ENCODE measurements at places on chromosomes 2 and 18.

DNA sequence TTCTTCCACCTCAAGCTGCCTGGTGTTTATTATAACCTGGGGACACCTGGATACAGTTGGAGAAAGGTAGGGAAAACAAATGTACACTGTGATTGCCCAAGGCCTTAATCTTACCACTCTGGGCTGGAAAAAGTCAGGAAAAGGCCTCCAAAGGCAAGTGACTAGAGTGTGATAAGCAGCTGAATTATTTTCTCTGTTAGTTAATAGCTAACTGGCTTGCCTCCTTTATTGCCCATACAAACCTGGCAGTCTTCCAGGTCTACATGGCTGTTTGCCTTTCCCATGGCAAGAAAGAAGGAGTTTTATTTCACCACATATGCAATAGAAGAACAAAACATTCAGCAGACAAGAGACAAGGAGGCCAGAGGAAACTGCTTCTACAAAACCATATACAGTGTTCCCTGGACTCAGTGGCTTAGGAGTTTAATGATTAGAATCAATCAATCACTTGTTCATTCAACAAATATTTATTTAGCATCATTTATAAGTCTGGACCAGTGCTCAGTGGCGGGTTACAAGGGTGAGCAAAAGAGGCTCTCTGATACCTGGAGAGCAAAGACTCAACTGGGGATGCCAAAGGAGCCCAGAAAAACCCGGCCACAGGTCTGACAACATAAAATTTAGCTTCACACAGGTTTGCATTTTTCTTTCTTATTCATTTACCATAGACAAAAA lies 27.5 kb upstream of the SUCLG1 start:
- no peak for DNase-seq

DNA sequence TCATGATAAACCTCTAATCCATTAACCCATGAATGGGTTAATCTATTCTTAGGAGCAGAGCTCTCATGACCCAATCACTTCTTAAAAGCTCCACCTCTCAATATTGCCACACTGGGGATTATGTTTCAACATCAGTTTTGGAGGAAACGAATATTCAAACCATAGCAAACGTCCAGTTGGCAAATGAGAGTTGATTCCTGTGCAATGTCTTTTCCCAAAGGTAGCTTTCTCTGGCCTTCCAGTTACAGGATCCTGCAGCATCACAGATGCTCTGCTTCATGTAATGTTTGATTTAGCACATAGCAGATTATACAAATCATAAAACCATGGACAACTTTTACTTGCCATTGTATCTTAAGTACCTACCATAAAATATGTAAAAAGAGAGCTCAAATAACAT lies 481.0 kb downstream of the TNS1 start:
- DNase-seq: no peak

DNA sequence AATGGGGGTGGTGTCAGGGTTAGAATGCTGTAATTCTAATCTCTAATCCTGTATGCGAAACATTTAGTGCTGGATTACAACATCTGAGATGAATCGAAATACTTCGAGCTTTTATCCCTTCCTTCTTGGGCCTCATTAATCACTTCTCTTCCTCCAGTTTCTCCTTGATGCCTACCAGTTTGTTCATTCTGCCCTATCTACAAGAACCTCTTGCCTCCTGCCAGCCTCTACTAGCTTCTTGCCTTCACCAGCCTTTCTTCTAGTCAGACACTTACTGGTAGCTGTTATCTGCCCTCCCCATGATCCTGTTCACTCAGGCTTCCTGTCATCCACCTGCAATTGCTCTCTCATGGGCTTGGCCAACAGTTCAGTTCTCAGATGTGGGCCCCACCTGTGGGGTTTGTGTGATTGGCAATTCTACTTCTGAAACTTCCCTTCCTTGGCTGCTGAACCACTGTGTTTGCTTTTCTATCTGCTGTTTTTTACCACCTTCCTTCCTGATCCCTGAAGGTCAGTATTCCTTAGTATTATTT lies 15.4 kb upstream of the FARP2 start:
- peak; percentile 98 for DNase-seq

GRCh38 chr2:605674-606608 lies 71.3 kb downstream of the TMEM18 start:
- no peak for DNase-seq

- DNase-seq: no peak
Measured at GRCh38 chr2:65413106-65413505, 19.3 kb downstream of the SPRED2 start.

DNA sequence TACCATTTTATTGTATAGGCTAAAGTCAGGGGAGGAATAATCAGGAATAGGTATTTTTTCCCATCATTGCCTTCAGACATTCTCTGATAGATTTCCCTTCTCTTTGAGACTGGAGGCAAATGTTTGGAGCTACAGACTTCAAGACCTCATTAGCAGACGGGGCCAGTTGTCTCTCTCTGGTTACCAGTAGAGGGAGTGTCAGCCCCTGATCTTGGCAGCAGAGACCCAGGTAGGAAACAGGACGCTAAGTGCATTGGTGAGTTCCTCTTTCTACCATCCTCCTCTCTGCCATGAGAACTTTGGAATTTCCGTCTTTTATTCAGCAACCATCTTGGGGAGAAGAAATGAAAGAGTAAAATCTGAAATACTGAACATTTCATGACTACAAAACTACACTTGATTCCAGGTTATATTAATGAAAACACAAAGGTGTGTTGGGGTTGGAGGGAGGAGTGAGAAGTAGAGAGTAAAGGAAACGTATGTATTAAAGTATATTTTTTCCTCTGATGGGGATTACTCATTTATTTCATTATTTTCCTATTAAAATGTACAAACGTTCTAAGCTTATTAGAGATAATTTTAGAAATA lies 186.2 kb upstream of the GCFC2 start:
- DNase-seq: peak; percentile 46

- no peak for DNase-seq
Measured at GRCh38 chr18:61443081-61443725, 110.0 kb downstream of the CDH20 start.

GRCh38 chr2:231640241-231640640 lies 47.6 kb downstream of the TEX44 start:
- no peak for DNase-seq

- DNase-seq: no peak
Measured at GRCh38 chr18:79740521-79741361, 57.0 kb upstream of the KCNG2 start.

DNA sequence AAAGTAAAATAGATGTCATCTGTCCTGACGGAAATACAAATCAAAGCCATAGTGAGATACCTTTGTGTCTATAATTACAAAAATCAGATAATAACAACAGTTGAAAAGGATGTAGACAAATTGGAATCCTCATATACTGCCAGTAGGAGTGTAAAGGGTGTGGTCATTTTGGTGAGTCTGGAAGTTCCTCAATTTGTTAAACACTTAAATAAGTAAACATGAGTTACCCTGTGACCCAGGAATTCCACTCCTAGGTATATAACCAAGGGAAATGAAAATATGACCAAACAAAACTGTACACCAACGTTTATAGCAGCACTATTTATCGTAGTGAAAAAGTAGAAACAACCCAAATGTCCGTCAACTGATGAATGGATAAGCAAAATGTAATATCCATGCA lies 24.0 kb downstream of the R3HDM1 start:
- no peak for DNase-seq

DNA sequence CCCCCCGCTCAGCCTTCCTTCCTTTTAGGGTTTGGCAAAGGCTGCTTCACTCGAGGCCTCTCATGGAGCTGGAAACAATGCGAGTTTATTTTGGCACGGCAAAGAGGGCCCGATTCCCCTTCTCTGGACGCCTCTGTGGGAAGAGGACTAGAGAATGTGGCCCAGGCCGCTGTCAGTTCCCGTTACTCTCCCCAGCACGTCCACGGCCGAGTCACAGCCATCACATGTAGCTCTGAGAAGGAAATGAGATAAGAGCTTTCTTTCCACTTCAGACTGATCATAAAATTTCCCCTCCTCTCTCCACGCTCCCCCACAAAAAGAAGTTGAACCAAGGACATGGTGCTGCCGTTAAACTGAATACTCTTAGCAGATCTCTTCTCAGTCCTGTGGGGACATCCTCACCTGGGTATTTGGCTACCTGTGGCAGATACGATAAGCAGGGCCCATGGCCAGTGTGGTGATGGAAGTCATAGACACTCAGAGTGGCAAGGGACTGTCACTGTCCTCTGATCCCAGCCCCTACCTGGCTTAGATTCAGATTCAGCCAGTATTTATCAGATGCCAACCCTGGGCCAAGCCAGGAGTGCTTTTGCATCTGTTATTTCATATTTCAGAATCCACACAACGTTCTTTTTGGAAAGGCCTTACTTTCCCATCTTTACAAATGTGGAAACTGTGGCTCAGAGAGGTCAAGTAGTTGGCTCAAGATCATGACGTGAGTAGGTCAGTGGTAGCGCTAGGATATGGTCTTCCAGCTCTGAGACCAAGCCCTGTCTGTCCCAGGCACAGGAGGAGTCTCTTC lies 101.2 kb downstream of the MCFD2 start:
- DNase-seq: no peak

- no peak for DNase-seq
Measured at GRCh38 chr2:237390235-237390634, 23.7 kb downstream of the COL6A3 start.

- no peak for DNase-seq
Measured at GRCh38 chr2:236168110-236169080, at the start of gene GBX2. Gene GBX2, minus strand, starts transcription at chr2:236168386. Its CDS starts 415 bp downstream, at chr2:236167971.

DNA sequence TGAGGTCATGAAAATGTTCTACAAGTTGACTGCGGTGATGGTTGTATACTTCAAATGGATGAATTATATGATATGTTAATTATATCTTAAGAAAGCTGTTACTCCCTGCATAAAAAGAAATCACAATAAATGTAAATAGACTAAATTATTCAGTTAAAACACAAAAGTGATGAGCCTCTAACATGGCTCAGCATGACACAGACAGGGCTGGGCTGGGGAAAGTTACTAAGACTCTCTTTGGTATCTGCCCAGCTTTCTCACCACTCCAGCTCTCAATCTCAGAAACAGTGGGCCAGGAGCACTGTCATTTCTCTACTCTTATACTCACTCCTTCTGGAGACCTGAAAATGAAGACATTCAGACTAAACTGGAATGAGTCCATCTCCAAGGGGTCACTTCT lies 3.5 kb downstream of the CYP27C1 start:
- no peak for DNase-seq

GRCh38 chr2:136357007-136357380 lies 239.0 kb upstream of the CXCR4 start:
- DNase-seq: no peak

GRCh38 chr2:224608104-224608503 lies 22.9 kb upstream of the CUL3 start:
- DNase-seq: no peak

- no peak for DNase-seq
Measured at GRCh38 chr18:68803356-68803755, 5.5 kb downstream of the CCDC102B start.

DNA sequence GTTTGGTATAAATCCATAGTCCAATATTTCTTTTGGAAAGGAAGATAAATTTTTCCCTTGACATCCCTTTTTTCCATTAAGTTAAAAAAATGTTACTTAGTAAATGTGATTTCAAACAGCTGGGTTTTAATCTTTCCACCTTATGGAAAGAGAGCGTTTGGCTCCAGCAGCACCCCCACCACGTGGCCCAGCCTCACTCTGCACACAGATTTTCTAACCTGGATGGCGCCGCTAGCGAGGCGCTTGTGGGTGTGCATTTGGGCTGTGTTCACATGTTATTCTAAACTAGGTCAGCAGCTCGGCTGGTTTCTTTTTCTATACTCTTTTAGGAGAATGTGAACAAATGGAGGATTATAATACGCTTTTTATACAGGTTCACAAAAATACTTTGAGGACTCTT lies 218.0 kb downstream of the LDLRAD4 start:
- DNase-seq: peak; percentile 74

DNA sequence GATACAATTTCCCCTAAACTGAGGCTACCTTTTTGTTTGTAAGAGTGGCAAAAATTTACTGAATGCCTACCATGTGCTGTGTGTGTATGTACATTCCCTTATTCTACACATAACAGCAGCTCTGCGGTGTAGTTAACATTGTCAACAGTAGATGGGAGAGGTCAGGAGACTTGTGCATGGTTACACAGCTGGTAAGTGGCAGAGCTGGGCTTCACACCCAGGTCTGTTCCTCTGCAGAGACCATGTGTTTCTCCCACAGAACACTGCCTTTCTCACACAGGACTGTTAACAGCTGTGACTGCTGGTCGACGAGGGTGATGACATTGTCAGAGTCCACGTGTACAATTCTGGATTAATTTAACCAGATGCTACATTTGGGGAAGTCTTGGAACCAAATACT lies 49.1 kb downstream of the EML6 start:
- DNase-seq: no peak

DNA sequence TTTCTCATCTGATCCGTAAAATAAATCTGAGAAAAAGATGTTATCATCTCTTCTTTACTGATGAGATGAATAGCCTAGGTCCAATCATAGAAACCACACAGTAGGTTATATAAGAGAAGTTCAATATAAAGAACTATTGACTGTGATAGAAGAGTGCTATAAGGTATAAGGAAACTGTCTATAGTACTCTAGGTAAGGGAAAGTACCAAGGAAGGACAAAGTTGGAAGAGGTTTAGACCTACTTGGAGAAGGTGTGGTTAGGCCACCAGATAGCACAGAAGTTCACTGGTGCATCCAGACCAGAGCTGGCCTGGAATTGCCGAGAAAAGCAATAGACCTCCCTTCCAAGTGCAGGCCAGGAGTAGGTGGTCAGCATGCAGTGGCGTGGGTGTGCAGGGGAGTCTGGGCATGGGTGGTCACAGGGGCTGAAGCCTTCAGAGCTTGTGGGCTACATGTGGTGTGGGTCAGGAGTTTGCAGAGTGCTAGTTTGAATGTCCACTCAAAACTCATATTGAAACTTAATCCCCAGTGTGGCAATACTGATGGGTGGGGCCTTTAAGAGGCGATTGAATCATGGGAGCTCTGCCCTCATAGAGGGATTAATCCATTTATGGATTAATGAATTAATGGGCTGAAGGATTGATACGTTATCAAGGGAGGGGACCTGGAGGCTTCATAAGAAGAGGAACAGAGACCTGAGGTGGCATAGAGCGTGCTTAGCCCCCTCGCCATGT lies 86.3 kb downstream of the ALPK2 start:
- DNase-seq: no peak

- no peak for DNase-seq
Measured at GRCh38 chr18:33307520-33307919, 133.0 kb downstream of the CCDC178 start.

DNA sequence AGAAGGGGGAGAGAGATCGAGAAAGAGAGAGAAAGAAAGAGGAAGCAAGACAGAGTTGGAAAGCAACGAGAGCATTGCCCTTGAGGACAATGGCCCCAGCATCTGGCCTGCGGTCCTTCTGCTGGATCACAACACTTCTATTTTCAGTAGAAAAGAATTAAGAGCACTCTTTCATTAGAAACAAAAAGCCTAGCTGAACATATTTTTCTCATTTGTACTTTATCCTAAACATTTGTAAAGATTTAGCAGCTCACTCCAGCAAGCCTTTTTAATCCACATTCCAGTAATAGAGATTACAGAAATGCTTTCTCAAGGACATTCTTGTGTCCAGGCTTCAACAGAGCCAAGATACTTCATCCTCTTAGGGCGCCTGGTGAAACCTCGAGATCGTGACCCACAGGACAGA lies 31.6 kb upstream of the AFF3 start:
- no peak for DNase-seq
